CD4-positive, alpha-beta T cell treated with Interleukin-17A for 1 hour (primary cell): ENCODE measurements at places on chromosomes 13 and 19.

- DNase-seq = no peak
These were observed 1198.2 kb upstream of the PCDH20 start for GRCh38 chr13:62613819-62614218.

DNA sequence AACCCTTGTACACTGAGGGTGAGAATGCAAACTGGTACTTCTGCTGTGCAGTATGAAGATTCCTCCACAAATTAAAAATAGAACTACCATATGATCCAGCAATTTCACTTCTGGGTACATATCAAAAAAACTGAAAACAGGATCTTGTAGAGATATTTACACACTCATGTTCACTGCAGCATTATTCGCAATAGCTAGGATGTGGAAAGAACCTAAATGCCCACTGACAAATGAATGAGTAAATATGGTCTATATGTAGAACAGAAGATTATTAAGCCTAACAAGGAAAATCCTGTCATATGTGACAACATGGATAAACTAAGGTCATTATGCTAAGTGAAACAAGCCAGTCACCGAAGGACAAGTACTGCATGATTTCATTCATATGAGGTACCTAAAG, 304.7 kb downstream of the ENOX1 start:
- no peak for DNase-seq

DNA sequence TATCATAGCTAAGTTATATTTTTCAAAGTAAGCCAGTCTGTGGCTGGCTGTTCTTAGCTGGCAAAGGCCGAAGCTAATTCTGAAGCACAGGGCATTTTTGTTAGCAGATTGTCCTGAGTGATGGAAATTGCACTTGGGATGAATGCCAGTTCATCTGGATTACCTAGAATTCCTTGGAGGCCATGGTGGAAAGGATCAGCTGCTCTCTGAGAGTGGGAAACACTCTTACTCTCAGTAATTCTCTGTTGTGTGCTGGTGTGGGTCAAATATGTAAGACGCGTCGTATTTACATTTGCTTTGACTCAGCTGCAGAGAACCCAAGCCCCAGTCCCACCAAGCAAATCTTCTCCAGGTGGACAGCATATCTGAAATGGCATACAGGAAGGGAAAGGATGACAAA, 60.7 kb upstream of the C1QTNF9B start:
- DNase-seq = no peak

DNA sequence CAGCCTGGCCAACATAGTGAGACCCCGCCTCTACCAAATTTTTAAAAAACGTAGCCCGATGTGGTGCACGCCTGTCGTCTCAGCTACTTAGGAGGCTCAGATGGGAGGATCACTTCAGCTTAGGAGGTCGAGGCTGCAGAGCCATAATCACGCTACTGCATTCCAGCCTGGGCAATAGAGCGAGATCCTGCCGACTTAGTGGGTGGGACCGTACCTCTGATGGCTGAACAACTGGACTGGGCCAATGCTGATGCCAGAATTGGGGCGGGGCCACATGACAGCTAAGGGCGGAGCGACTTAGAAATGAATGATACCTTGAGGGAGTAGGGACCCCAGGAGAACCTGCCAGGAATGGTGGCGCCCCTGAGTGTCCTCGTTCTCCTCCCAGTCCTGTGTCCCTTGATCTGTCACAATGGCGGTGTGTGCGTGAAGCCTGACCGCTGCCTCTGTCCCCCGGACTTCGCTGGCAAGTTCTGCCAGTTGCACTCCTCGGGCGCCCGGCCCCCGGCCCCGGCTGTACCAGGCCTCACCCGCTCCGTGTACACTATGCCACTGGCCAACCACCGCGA, 3.6 kb downstream of the LTBP4 start:
- DNase-seq = no peak

- DNase-seq = no peak
These were observed 14.2 kb downstream of the DPF1 start for GRCh38 chr19:38209671-38210457.

- no peak for DNase-seq
These were observed 118.5 kb upstream of the GPC6 start for GRCh38 chr13:93108111-93108601.

DNA sequence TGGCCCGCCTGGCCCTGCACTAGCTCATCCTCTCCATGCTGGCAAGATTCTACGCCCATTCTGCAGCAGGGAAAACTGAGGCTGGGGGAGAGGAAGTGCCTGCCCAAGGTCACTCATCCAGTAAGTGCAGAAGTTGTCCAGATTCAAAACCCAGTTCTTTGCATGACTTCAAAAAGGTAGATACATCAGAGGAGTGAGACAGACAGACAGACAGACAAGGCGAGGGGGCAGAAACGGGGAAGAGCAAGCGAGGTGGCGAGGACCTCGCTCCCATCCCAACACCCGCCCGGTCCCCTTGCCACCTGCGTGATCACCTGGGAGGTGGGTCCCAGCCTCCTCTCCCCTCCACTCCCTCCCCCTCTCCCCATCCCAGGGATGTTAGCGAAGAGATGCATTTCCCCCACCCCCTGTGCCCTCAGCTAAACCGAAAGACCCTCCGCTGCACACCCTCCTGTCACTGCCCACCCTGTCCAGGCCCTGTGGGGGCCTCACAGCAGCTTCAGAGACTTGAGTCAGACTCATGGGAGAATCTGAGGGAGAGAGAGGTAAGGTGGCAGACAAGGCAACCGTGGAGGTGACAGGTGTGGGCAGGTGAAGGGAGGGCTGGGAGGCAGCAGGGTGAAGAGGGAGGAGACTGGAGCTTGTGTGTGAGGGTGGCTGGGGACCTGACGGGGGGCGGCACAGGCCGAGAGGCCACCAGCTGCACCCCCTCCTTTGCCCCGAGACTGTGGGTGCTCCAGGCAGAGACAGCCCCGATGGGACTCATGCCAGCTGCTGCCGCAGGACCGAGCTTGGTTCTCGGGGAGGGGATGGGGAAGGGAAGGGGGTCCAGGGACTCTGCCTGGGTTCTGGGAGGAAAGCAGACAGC, 18.9 kb downstream of the LRRC4B start:
- DNase-seq = no peak

DNA sequence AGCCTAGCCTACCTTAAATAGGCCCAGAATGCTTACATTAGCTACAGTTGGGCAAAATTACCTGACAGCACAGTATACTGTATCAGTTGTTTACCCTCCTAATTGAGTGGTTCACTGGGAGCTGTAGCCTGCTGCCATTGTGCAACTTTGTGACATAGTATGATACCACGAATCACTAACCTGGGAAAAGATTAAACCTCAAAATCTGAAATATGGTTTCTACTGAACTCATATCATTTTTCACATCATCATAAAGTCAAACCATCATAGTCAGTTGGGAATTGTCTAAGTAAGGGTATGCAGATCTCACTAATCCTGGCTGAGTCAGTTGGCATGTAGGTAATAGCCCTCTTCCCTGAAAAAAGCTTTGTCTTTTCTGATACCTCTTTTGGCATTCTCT, 9.2 kb downstream of the PAN3 start:
- no peak for DNase-seq

DNA sequence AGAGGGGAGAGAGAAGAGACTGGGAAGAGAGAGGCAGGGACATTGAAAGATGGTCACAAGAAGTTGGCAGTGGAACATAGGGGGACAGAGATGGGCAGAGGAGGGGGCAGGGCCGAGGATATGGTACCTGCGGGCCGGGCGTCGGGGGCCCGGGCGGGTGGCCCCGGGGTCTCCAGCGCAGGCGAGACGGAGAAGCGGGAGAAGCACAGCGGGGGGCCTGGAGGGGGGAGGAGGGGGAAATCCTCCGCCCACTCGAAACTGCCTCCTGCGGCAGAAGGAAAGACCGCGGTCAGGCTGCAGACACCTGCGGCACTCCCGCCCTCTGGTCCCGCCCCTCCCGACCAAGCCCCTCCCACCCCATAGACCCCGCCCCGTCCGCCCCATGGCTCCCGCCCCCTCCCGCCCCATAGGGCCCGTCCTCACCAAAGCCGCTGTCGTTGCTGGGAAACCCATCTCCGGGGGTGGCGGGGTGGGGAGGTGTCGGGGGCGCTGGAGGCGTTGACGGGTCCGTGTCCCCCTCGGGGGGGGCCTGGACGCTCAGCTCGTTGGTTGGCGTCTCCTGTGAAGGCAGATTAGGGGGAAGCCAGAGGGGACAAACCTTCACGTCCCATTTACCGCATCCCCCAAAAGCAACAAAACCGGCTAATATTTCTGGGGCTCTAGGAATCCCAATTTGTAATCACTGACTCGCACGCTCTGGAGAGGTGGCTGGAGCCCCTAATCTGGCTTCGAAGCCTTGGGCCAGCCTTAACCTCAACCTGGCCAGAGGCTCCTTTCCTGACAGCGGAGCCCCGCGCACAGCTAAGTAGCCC, 20.4 kb downstream of the LMTK3 start:
- peak; percentile 79 for DNase-seq
